ENCODE measurements at places on chromosomes 11 and 22.

DNA sequence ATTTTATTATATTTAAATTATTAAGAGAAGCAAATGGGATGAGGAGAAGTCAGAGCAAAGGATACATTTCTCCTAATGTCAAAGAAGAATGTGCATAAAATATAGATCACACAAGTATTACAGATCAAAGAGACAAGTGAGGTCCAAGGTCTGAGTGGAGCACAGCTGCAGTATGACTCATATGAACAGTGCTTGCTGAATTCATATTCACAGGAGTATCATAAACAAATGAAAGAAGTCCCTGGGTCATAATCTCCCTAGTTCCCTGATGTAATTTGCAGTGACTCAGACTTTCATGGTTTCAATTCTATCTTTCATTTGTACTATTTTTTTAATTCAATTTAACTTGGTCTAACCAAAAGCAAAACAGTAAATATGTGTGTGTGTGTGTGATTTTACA is 499.0 kb upstream of the CCDC179 start:
- DNase-seq = no peak

GRCh38 chr11:50214376-50214775 is 181.7 kb downstream of the OR4C45 start:
- DNase-seq = no peak

- no peak for DNase-seq
Measured at GRCh38 chr11:110356762-110357671, 60.6 kb upstream of the RDX start.

DNA sequence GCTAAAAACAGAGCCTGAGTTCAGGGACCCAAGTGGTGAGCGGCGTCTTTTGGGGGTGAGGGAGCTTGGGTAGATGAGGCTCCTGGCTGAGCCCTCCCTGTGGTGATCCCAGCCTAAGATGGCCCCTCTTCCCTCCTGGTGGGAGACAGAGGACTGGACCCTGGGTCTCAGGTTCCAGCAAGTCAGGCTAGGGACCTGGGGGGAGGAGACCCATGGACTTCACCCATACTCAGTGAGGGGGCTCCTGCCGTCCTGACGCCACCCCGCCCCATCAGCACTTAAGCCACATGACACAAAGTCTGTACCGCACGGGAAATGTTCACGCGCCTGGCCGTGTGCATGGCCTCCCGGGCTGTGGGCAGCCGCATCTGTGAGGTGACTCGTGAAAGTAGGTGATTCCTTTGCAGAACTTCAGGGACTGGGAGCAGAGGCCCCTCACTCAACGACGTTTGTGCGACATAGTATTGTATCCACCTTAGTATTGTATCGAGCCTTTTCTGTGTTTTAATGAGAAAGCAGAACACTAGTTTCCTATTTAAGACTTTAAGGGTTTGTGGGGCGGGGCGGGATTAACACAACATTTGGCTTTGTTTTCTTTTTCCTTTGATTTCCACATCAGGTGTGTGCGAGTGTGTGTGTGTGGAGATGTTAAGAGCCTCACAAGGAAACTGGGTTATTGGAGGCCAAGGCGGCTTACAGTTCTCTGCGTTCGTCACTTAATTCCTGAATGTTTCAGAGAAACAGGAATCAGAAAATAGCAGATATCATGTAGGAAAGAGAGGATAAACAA is 18.4 kb upstream of the TMEM191C start:
- no peak for DNase-seq

DNA sequence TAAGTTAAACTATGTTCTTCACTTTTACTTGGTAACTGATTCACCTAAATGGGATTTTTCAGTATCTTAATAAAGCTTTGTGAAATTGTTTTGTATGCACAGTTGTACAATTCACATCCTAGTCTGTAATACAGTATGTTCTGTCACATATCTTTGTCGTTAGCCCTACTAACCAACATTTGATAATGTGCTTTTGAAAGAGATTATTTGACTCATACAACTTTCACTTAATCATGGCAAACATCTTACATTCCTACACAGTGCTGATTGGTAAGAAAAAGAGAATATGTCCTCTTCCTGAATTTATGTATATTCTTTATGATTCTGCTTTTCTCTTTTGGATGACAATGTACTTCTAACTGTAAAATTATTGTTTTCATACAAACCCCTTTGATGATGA is 234.5 kb downstream of the METTL15 start:
- no peak for DNase-seq

- no peak for DNase-seq
Measured at GRCh38 chr11:2704896-2705606, 5.3 kb upstream of the KCNQ1OT1 start.

- DNase-seq = no peak
Measured at GRCh38 chr11:119729581-119729927, 554 bp upstream of the NECTIN1 start.

DNA sequence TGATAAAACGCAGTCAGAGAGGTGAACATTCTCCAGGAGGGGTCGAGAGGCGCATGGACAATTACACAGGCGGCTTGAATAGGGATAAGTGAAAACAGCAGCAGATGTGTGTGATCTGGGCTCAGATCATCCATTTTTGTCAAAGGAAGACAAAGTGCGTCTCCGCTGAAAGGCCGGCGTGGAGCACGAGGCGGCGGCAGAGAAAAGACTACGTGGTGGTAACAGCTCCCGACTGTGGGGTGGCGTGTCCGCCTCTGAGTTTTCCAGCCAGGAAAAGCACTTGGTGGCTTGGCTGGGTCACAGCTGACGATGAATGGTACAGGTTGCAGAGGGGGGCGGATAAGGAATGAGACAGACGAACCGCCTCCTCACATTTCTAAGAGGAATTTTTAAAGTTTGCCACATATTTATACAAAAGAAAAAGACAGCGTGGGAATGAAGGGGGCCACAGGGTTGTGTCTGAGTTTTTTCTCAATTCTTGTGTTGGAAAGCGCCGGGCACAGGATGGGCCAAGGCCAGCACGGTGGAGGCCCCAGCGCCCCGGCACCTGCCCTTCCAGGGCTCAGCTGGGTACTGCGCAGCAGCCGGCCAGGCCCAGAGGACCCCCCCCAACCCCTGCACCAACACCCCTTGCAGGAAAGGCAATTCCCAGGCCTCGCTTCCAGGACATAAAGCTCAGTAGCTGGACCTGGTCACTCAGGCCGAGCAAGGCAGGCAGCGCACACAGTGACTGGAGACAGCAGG is 80.4 kb downstream of the TRMU start:
- DNase-seq = no peak

- peak; percentile 54 for DNase-seq
Measured at GRCh38 chr11:47326198-47326597, 26.3 kb downstream of the MYBPC3 start.

GRCh38 chr22:44671742-44672141 is 30.3 kb upstream of the PRR5 start:
- DNase-seq = no peak

GRCh38 chr11:97557399-97557798 is 1167.6 kb downstream of the JRKL start:
- DNase-seq = no peak

DNA sequence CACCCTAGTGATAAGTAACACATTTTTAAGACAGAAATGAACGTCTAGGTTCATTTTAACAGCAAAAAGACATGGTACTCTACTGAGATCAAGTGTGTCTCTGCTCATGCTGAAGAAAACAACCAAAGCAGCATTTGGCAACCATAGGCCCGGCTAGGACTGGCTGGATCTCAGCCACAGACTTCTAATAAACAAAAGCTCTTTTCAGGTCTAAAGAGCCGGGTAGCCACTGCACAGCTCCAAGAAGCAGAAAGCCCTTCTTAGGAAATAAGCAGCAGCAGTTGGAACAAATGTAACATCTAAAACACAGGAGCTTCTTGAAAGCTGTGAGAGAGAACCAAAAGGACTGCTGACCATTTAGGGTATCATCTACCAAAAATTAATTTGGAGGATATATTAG is 37.6 kb downstream of the PITPNB start:
- DNase-seq = no peak

GRCh38 chr11:26093206-26093605 is 238.7 kb upstream of the ANO3 start:
- no peak for DNase-seq

DNA sequence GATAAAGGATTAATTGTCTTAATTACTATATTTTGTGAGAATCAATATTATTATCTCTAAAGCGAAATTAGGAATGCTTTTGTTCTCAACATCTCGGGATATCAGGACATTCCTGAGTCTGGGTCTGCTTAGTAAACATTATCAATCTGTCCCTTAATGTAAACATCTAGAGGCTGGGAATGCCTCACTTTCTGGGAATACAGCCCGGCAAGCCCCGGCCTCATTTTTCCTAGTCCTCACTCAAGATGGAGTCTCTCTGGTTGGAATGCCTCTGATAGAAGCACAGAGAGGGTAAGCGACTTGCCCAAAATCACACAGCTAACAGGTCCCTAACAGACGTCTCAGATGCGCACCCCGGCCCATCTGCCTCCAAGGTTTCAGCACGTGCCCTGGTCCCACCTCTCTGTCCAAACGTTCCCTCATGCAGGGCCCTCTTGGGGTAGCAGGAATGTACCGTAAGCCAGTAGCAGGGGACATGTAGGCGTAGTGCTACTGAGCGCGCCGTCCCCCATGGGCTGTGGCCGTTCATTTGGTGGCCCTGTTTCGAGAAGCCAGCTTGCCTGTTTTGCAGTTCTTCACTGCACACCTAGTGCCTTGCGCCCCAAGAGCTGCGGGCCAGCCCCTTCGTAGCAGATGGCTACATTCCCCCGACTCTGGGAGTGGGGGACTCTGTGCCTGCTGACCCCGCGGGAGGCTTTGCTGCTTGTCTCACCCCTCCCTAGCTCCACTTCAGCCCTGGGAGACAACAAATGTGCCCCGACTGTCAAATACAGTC is 62.2 kb upstream of the FADD start:
- no peak for DNase-seq

- DNase-seq = peak; percentile 85
Measured at GRCh38 chr11:47216121-47216798, 1.5 kb downstream of the DDB2 start.

DNA sequence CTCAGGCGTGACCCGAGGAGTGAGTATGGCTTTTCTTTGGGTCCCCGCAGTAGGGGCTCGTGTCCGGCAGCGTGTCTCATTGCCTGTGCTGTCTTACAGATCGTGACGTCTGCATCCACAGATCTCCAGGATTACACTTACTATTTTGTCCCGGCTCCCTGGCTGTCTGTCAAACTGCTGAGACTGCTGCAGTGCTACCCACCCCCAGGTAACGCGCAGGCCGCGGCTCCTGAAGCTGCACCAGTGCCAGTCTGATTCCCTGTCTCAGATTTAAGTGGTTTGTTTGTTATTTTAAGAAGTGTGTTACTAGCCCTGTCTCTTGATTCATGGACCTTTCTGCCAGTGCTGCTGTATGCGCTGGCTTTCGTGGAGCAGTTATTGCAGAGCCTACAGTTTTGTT is 52.0 kb downstream of the MUC6 start:
- DNase-seq = no peak

DNA sequence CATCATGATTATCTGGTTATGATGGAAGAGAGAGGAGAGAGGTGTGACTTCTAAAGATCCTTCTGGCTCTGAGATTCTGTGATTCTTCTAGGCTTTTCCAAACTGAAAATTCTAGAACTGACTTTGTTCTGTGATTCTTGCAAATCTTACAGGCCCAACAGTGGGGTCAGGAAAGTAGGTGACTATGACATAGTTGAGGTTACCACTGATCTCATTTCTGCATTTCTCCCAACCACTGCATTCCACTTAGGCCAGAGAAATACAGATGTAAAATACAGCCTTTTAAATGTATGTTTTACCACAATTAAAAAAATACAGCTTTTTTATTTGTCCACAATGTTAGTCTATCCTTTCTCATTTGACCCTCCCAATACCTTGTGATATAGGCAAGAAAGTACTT is 83.7 kb downstream of the STIM1 start:
- no peak for DNase-seq

- DNase-seq = no peak
Measured at GRCh38 chr11:113022262-113022661, 61.0 kb downstream of the NCAM1 start.

DNA sequence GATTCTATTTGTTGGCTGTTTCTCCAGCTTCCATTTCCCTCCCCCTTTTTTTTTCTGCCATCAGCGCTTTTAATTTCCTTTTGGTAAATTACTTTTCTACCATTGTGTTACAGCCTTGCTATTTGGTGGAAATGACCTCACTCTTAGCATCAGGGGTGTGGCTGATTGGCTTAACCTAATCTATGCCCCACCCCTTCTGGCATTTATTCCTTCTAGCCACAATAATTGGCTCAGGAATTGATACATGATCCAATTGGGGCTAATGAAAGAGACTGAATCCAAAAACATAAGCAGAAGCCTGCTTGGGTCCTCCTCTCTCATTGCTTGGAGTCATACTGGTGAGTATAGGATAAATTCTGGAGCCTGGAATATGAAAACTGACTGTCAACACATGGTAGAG is 402.4 kb upstream of the LRRC4C start:
- DNase-seq = no peak

DNA sequence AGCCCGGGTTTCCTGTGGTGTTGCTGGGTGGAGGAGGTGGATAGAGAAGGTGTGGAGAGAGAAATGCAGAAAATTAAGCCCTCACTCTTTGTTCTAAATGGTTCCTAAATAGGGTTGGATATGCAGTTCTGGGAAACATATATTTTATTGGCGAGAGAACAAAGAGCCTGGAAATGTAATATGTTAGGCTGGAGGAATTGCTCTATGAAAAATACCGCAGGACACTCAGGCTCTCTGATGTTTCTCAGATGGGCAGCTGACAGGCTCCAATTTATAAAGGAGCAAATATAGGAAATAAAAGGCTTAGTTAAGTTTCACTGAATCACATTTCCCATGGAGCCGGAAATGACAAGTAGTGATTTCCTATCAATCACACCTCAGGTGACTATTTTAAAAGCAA is 428.0 kb downstream of the TMEM135 start:
- DNase-seq = no peak

GRCh38 chr11:38307455-38307854 is 1709.4 kb upstream of the RAG2 start:
- no peak for DNase-seq

DNA sequence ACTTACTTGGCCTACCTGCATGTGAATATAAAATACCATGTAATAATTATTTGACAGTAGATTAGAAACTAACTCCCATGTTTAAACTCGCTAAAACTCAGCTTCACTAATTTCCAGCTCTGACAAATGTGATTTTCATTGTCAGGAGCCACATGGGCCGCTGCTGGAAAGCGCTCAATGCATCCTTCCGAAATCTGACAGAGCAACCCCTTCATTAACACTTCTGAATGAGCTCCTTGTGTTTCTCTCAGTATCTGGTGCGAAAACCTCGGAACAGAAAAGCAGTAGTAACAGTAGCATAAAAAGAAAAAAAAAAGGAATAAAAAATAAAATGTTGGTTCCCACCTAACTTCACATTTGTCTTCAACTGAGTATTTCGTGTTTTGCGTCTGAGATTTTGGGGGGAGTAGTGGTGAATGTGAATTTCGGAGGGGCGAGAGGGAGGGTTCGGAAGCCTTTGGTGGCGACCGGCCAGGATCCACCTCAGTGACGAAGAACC is 710 bp downstream of the MTCH2 start:
- no peak for DNase-seq

- no peak for DNase-seq
Measured at GRCh38 chr22:23591201-23591791, 11.2 kb upstream of the IGLL1 start.

Measured in coronary artery (tissue), 2 donors.